Lung (tissue), 17 donors: ENCODE measurements at places on chromosomes 2 and 18. TPM values are rescaled to one million over a fixed set of nuclear protein-coding genes. Genes with fewer than 3 reads are reported as not detected.
A peak's percentile ranks its signal among the peaks of the same experiment; 100 is the strongest.

GRCh38 chr2:75102011-75102410 lies 97.3 kb downstream of the TACR1 start:
- no peaks in the 10 kb centered on the region for H3K4me1 ChIP-seq
- no peaks in the 10 kb centered on the region for H3K36me3 ChIP-seq
- no peaks in the 10 kb centered on the region for H3K27me3 ChIP-seq

RAB6C gene
- polyA plus RNA-seq: 0.03 TPM

GRCh38 chr2:148928395-148928794 lies 53.4 kb downstream of the KIF5C start:
- peak; percentile 20 for DNase-seq
- H3K36me3 ChIP-seq: no peaks in the 10 kb centered on the region
- no peak overlapping the region for H3K4me3 ChIP-seq
- H3K4me1 ChIP-seq: peaks cover 9% of the 10 kb centered on the region
- H3K27me3 ChIP-seq: no peaks in the 10 kb centered on the region
- H3K27ac ChIP-seq: no peak overlapping the region

- no peak for DNase-seq
- no peak overlapping the region for H3K4me3 ChIP-seq
- no peaks in the 10 kb centered on the region for H3K36me3 ChIP-seq
These were observed 29.3 kb downstream of the SOS1 start for GRCh38 chr2:39091543-39091942.

- DNase-seq: peak; percentile 33
- no peak overlapping the region for H3K4me3 ChIP-seq
- H3K4me1 ChIP-seq: peaks cover 10% of the 10 kb centered on the region
- no peak overlapping the region for H3K27ac ChIP-seq
- no peaks in the 10 kb centered on the region for H3K36me3 ChIP-seq
- no peaks in the 10 kb centered on the region for H3K27me3 ChIP-seq
These were observed 266.9 kb downstream of the TNS1 start for GRCh38 chr2:217735899-217736298.

DNA sequence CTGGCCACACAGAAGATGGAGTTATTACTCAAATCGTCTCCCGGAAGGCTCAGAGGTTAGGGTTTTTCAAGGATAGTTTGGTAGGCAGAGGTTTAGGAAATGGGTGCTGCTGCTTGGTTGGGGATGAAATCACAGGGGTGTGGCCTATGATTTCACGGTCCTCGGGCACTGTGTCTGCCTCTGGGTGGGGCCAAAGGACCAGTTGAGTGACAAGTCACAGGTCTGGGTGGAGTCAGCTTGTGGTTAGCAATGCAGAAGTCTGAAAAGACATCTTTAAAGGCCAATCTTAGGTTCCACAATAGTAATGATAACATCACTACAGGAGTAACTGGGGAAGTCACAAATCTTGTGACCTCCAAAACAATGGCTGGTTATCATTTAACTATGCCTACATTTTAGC lies 387.8 kb downstream of the ZNF521 start:
- H3K36me3 ChIP-seq: no peaks in the 10 kb centered on the region
- no peak overlapping the region for H3K27ac ChIP-seq
- no peaks in the 10 kb centered on the region for H3K4me1 ChIP-seq
- no peak overlapping the region for H3K4me3 ChIP-seq

DNA sequence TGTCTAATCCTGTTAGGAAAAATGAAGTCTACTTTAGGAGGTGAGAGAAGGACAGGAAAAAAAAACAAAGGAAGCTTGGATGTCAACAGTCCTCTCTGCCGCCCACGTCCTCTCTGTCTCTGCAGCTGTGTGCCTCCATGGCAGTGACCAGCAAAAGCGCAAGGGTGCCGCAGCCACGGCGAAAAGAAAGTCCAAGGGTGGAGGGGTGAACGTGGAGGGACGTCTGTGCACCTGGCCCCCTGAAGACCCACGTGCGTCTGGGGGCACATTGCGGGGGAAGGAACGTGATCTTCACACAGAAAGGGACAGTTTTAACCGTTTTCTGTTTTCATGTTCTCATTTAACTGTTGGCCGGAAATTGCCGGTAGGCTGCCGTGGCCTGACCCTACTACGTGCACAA lies 152.7 kb downstream of the MBP start:
- no peak overlapping the region for H3K27ac ChIP-seq
- H3K36me3 ChIP-seq: no peaks in the 10 kb centered on the region
- peaks cover 21% of the 10 kb centered on the region for H3K4me1 ChIP-seq
- H3K27me3 ChIP-seq: no peaks in the 10 kb centered on the region
- no peak for DNase-seq
